ENCODE measurements at places on chromosomes 5 and 9.

GRCh38 chr5:160442824-160443431 is 21.3 kb downstream of the PTTG1 start:
- no peak for DNase-seq

DNA sequence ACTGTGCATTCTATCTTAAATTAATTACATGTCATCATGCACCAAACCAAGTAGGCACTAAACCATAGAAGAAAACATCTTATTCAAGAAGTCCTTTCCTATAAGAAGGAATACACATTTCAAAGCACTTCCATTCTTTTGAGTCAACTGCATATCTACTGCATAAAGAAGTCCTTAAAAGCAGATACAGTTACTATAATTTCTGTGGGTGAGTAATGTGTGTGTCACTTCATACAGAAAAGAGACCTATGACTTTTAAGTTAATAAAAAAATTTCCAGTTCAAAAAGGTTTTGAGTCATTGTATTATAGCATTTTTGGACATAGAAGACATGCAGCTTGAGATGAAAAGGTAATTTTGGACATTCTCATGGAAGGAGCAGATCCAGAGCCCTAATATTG is 125.0 kb downstream of the DTWD2 start:
- DNase-seq, result no peak

- DNase-seq, result no peak
Measured at GRCh38 chr5:163893281-163893680, 387.9 kb downstream of the MAT2B start.

DNA sequence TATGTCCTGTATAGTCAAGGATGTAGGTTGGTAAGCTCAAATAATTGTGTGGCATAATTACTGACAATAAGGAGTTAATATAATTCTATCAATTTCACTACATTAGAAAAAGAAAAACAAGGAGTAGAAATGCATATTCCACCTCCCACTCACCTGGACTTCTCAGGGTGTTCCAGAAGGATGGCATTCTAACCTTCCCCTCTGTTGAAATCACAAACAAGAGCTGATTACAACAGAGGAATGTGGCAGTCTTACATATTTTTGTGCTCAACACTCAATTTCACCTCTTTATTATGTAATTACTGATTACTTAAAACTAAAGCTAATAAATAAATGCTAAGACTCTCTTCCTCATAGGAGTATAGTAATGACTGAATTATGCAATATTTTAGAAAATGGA is 745.3 kb downstream of the DTWD2 start:
- DNase-seq, result no peak

DNA sequence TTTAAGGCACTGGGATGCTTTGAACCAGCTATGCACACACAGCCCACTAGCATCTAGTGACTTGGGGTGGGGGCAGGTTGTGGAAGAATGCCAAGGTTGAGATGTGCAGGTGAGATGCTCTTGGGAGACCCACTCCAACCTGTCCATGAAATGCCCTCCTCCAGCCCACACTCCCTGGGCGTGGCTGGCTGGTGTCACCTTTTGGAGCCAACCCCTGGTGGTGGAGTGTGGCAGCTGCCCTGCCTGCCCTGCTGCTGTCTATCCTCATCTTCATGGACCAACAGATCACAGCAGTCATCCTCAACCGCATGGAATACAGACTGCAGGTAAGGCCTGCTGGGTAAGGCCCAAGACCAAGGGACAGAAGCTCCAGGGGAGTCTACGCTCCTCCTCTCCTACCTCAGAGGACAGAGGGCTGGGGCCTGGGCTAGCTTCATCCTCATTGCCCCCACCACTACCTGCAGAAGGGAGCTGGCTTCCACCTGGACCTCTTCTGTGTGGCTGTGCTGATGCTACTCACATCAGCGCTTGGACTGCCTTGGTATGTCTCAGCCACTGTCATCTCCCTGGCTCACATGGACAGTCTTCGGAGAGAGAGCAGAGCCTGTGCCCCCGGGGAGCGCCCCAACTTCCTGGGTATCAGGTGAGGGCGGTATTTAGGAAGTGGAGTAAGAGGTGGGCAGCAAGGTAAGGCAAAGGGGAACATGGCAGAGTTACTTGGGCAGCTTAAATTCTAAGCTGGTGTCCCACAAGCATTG is 7.4 kb downstream of the SLC4A9 start:
- no peak for DNase-seq

- DNase-seq, result no peak
Measured at GRCh38 chr9:116656977-116657376, 30.1 kb upstream of the TRIM32 start.

GRCh38 chr5:139708877-139709581 is 60.9 kb downstream of the CXXC5 start:
- no peak for DNase-seq

GRCh38 chr5:6900247-6901227 is 187.3 kb downstream of the TENT4A start:
- DNase-seq, result no peak

DNA sequence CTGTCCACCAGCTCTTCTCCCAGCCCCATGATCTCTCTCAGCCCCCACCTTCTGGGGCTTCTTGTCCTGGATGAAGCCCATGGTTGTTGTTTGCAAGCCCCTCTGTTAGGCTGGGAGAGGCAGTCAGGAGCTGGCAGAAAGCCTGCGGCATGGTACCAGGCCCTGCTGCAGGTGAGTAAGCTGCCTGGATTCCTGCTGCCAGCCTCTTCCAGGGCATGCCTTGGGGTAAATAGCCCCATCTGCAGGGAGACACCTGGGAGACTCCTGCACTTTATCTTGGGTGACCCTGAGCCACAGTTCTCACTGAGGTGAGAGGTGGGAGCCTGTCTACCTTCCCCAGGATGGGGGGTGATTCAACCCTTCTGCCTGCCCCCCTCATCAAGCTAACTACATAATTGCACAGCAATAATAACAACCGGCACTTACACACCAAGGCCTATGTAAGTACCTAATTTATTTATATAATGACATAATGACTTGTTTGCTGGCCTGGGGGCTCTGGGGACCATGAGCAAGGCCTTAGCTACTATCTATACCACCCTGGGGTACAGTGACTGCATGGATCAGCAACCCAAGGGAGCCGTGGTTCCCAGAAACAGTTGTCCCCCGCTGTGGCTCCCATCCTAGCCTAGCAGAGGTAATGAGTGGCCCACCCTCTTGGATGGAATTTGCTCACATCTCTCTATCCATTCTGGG is 116.0 kb downstream of the PSD2 start:
- no peak for DNase-seq

DNA sequence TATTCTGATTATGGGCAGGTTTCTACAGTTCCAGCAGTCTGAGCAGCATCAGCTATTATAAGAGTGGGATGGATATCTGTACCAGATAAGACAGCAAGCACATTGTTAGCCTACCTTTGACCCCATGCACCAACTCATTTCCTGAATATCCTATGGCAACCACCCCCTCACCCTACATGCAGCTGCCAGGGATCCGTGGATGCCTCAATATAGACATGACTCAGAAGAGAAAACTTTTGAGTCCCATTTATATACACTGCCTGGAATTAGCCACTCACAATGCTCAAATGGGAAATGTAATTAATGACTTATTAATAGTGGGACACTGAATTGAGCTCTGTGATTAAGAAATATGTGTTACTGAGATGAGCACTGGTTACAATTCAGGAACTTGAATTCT is 124.4 kb downstream of the SSBP2 start:
- no peak for DNase-seq

- no peak for DNase-seq
Measured at GRCh38 chr5:171743436-171744076, 42.1 kb upstream of the SMIM23 start.

DNA sequence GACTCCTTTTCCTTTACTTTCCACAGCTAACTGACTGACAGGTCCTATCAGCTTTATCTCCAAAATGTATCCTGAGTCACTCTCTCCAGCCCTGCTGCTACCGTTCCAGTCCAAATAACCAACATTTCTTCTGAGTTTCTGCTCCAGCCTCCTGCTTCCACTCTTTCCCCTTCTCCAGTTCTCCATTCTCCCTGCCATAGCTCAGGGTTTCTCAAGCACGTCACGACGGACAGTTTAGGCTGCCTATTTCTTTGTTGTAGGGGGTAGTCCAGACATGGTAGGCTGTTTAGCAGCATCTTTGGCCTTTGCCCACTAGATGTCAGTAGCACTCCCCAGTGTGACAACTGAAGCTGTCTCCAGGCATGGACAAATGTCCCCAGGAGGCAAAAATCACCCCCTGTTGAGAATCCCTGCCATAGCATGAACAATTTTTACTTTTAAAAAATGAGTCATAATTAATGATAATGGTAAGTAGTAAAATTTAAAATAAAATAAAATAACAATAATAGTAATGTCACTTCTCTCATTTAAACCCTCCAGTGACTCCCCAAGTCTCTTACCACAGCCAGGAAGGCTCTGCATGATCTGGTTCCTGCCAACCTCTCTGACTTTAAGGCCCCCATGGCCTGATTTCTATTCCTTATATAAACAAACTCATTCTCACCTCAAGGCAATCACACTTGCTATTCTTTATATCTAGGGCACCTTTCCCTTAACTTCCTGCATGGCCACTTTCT is 105.4 kb upstream of the FER start:
- peak; percentile 56 for DNase-seq

- no peak for DNase-seq
Measured at GRCh38 chr5:54148858-54149257, 161.5 kb downstream of the ARL15 start.

GRCh38 chr9:27413511-27414219 is 110.4 kb upstream of the IFNK start:
- DNase-seq, result no peak

DNA sequence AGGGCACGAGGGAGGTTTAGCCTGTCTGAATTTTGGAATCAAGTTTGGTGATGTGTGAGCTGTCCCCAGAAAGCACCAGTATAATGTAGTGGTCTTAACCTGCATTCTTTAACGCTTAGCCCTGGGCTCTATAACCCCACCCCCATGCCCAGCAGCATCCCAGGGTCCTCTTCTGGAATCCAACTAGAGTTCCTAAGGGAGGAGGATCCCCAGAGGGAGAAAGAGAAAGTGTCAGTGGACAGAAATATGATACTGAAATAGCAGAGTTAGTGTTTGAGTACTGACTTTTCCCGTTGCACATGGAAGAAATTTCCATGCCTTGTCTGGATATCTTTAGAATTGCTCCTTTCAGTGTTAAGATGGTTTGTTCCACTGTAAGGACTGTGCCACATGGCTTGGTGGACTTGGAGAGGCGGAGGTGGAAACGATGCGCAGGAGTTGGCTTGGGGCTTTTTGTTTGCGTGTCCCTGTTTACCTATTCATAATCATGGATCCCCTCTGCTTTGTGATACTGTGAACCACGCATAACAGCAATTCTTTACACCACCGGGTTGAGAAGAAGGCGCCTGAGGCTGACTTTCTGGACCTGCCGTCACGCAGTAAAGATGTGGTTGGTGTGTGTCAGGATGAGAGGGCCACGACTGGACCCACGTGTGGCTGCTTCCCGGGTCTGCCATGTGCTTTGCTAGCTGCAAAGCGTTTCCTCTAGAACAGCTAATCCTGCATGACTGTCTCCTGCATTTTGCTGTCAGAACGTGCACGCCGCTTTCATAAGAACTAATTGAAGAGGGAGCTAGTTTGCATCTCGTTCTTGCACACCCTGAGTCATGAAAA is 142.3 kb downstream of the SMARCA2 start:
- peak; percentile 56 for DNase-seq

GRCh38 chr5:168818558-168818957 is 239.4 kb upstream of the PANK3 start:
- DNase-seq, result no peak

GRCh38 chr9:134564431-134565170 is 77.0 kb upstream of the COL5A1 start:
- no peak for DNase-seq

- DNase-seq, result no peak
Measured at GRCh38 chr9:130629443-130630070, 34.8 kb upstream of the PRDM12 start.

DNA sequence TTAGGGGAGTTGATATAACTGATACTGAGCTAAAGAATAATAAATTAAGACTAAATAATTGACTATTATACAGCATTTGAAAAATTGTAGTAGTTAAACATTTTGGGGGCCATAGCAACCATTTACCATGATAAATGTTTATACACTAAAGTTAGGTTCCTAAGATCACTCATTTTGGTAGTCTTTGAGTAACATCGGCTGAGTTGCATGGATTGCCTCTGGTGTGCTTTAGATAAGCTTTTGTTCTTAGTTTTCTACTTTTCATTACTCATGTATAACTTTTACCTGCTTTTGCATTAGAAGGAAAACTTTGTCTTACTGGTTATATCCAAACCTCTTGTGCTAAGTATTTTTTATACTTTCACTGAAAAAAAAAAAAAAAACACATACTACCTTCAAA is 101.2 kb downstream of the SLC44A1 start:
- DNase-seq, result no peak

- no peak for DNase-seq
Measured at GRCh38 chr9:70422371-70423043, 8.1 kb upstream of the KLF9 start.

DNA sequence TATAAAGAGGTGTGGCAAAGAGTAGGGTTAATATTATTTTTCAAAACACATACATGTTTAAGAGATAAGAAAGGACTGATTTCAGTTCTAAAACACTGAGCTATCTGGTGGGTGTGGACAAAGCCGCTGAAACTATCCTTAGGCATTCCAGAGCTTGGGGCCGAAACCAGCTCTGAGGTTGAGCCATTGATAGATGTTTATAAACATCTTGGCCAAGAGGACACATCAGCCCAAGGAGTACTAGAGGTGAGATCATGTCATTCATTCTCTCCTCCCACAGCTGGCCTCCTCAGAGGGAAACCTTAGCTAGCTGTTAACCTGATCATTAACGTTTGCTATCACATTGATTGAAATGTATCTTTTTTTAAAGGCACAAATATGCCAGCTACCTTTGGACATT is 89.9 kb downstream of the NLN start:
- no peak for DNase-seq

- DNase-seq, result peak; percentile 42
Measured at GRCh38 chr5:163504079-163504931, 1.1 kb upstream of the MAT2B start.

GRCh38 chr5:32707418-32707997 is 3.6 kb upstream of the NPR3 start:
- DNase-seq, result no peak

- DNase-seq, result no peak
Measured at GRCh38 chr9:112059145-112059965, 115.7 kb downstream of the SUSD1 start.

GRCh38 chr5:35877655-35878054 is 21.0 kb downstream of the IL7R start:
- no peak for DNase-seq

DNA sequence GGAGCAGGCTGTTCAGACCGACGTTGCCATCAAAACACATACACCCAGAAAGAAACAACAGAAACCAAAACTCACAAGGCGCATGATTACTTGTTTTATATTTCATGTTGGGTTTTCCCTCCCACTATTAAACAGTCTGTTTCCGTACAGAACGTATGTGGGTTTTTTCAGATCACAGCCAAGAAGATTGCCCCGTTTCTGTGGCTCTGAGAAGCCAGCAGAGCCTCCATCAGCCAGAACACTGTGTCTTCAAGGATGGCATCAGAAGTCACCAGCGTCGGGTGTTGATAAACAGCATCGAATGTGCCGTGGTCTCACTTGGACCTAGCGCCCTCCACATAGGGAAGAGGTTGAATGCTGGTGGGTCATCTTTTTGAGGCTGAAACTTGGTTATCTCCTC is 42.8 kb downstream of the FAM78A start:
- DNase-seq, result no peak

- peak; percentile 21 for DNase-seq
Measured at GRCh38 chr5:175821790-175822211, 49.6 kb upstream of the CPLX2 start.
